ENCODE measurements at places on chromosomes 7 and 10. TPM values are rescaled to one million over a fixed set of nuclear protein-coding genes. Genes with fewer than 3 reads are reported as not detected.

- no peak for DNase-seq
These were observed 12.6 kb upstream of the DYNC2I1 start for GRCh38 chr7:158843771-158844170.

DNA sequence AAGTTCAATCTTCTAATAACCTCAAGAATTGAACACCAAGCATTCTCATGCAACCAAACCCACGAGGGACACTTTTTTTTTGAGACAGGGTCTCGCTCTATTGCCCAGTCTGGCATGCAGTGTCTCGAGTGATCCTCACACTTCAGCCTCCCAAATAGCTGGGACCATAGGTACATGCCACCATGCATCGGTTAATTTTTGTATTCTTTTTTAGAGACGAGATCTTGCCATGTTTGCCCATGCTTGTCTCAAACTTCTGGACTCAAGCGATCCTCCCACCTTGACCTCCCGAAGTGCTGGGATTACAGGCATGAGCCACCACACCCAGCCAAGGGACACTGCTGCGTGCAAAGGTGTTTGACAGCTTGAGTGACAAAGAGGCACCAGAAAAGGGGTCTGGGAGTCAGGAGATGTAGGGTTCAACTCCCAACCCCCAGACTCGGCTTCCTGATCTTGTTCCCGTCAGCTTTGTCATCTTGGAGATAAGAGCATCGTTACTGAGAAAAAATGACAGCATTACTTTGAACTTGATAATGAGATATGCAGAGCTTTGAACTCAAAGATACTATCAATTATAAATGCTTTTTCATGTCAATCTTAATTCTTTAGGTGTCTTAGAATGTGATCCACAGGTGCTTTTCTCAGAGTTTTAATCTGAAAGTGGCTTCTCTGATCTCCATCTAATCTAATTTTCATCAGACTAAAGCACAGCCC, 1.6 kb upstream of the CYTH3 start:
- no peak for DNase-seq

GRCh38 chr10:101130984-101131961, at the start of gene TLX1:
Gene TLX1, plus strand, starts transcription at chr10:101131300. Its CDS starts 242 bp downstream, at chr10:101131542.
- no peak for DNase-seq

GRCh38 chr10:12710594-12711349, 290.7 kb downstream of the CCDC3 start:
- DNase-seq, result no peak

- DNase-seq, result no peak
These were observed 5.3 kb upstream of the GIMAP5 start for GRCh38 chr7:150731916-150732315.

DNA sequence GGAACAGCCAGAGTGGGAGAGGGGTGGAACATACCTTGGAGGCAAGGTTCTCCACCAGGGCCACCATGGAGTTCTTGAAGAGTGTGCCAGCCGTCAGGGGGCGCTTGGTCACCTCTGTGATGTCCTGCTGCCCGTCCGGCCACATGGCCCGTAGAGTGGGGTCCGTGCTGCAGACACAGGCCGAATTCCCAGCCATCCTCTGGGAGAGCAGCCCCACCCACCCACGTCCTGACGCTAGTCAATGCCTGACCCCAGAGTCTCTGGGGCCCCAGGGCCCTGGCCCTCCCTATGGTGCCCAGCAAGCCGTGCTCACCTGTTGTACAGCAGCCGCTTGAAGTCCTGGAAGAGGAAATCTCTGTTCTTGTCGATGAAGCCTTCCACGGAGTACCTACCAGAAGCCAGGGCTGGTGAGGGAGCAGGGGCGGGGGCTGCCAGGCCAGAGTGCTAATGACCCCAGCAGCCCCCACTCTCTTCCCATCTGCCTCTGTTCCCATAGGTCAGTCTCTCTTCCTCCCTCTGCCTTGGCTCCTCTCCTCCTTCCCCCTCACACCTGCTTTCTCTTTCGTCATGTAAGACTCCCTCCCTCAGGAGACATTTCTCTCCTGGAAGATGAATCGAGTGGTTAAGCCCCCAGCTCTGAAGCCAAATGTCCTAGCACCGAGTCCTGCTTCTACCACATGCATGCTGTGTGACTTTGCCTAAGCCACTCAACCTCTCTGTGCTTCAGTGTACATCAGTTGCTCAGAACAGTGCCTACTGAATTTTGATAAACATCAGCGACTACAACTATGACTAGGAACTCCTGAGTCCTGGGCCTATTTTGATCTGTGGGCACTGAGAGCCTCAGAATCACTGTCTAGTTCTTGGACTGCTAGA, 11.0 kb downstream of the MYO1G start:
- DNase-seq, result no peak

DNA sequence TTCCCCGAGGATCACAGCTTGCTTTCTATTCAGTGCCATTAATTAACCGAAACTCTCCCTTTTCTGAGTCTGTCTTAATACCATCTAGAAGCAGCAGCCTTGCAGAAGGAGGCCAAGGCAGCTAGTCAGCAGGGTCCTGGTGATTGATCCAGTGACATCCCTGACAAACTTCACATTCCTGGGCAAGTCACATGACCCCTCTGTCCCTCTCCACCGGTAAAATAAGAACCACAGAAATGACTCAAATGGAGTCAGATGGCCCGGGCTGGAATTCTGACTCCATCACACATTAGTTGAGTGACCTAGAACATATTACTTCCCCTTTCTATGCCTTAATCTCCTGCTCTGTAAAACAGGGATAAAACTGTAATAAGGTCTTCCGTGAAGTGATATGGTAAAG, 17.2 kb upstream of the ACSL5 start:
- DNase-seq, result no peak

- DNase-seq, result no peak
These were observed 80.0 kb downstream of the EEPD1 start for GRCh38 chr7:36232971-36233550.

DNA sequence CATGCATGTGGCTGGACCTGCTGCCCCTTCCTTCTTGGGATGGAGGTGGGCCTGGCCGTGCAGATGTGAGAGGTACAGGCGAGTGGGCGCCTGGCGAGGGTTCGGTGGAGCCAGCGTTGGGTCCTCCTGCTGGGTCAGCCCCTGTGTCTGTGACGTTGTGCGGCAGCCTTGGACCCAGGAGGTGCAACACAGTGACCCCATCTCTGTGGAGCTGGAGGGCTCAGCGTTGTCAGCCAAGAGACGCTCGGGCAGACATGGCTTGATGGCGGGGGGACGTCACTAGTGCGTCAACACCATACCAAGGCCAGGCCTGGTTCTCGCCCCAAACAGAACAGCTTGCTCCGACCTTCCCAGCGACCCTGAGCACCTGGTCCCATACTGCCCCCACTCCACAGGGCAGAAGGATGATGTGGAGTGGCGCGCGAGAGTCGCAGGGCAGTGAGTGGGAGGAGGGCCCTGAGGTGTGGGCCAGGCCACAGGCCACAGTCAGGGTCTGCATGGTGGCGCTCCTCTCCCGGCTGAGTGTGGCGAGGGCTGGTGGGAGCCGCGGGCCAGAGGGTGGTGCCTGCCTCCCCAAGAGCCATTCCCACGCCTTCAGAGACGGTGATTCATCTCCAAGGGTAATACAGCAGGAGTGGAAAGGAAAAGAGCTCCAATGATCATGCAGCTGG, 184.4 kb downstream of the DNAJB6 start:
- no peak for DNase-seq

The CC2D2B gene
- total RNA-seq, result 13.1 TPM

The PHYHIPL gene
- 0.85 TPM for total RNA-seq

The ADAM12 gene
- total RNA-seq, result 95.0 TPM

The NPSR1 gene
- total RNA-seq, result 0.58 TPM

All from urinary bladder (tissue), 4 donors.